ENCODE measurements at places on chromosomes 4 and X.

DNA sequence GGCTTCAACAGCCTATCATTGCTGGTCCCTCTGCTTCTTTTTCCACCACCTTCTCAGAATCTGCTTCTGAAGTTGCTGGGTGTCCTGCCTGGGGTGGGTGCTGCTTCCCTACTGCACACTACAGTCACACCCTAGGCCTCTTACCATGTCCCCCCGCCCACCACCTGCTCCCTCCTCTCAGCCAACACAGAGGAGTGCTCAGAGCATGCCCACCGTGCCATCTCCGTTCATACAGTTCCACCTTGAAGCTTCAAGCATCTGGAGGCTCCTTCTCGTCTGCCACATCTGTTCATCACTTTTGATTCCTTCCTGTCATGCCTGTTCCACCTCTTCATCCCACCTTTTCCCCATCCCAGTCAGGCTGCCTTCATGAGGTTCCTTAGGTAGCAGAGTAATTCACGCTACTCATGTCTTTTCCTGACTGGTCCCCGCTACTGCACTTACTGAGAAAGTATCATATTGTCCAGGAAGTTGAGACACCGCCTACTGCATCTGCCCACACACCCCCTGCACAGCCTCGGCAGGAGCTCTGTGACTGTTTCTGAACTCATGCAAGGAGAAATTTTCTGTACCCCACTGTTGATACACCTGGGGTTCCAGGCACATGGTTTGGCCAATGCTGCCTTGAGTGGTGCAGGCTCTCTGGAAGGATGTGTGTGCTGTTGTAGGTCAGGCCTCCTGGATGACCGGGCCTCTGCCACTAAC, 39.5 kb downstream of the HADH start:
- DNase-seq: no peak

- no peak for DNase-seq
Measured at GRCh38 chr4:26311633-26312032, 9.2 kb upstream of the RBPJ start.

DNA sequence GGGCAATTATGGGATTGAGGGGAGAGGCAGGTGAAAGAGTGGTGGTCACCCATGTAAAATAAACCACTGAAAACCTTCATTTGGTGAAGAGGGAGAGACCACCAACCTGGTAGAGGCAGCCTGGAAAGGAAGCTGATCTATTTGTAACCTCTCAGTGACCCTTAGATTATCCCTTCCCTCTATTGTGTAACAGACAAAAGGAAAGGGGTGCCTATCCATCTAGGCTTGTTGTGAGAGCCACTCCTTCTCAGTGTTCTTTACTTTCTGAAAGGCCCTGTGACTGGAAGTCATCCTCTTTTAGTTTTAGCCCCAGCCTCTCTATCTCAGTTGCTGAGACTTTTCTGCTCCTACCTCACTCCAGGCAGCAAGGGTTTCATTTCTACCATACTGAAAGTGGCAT, 142.4 kb downstream of the TMEM164 start:
- no peak for DNase-seq

DNA sequence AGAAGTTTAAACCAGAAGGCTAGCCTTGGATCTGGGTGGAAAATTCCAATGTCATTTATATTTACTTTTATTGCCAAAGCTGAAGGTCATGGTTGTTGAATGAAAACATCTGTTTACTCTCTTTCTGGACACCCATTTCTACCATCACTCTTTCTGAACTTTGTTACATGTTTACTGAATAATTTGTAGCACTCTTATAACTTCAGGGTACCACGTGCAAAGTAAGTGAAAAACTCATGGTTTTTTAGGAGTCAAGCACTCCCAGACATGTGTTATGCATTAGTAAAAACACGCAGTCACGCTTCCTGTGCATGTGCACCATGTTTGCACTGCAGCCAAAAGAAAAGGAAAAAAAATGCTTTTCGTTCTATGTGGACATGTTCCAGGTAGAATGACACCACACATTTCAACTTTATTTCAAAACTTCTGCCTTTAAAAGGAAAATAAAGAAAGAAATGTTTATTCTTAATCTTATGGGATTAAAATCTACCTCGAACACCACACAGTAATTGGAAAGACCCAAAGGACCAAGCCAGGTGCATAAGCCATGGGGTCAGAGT, 31.4 kb upstream of the ADH1C start:
- DNase-seq: peak; percentile 98

DNA sequence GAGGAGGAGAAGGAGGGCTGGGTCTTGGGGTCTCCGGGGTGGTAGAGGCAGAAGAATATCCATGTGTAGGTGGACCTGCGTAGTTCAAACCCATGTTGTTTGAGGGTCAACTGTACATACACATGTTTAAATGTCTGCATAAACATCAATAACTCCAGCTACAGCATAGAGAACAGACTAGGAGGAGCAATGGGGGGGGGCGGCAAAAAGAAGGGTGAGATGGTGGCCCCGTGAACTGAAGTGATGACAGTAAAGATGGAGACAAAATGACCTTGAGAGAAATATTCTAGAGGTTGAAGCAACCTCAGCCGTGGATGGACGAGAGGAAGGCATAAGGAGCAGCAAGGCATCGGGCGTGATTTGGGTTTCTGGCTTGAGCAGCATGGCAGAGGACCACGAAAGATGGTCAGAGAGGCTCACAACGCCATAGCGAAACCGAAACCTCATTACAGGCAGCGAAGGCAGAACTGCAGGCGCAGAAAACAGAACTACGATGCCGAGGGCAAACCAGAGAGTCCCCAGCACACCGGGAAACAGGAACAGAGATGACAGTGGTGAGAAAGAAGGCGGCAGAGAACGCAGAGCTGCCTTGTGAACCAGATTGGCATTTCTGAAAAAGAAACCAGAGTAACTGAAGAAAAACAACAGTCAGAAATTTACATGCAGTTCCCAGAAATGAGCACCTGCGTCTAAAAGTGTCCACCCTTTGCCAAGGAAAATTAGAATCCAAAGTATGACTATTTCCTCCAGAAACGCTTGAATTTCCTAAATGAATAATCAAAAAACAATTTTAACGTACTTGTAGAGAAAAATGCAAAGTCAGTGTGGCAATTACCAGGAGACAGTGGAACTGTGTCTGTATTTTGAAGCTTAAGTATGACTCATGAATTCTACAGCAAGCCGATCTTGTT, 50.3 kb upstream of the ENPP6 start:
- DNase-seq: peak; percentile 35

GRCh38 chr4:98994474-98995182, 893 bp upstream of the METAP1 start:
- DNase-seq: no peak

All from HFF-Myc (cell line).